ENCODE measurements at places on chromosomes 1 and 21.
A peak's percentile ranks its signal among the peaks of the same experiment; 100 is the strongest.

- peak; percentile 66 for ATAC-seq
Measured at GRCh38 chr1:20100632-20101355, 18.5 kb downstream of the PLA2G2D start.

- ATAC-seq, result no peak
Measured at GRCh38 chr21:41169701-41170100, 1.7 kb downstream of the BACE2 start.

- no peak for ATAC-seq
Measured at GRCh38 chr1:216205176-216205575, 218.1 kb downstream of the USH2A start.

DNA sequence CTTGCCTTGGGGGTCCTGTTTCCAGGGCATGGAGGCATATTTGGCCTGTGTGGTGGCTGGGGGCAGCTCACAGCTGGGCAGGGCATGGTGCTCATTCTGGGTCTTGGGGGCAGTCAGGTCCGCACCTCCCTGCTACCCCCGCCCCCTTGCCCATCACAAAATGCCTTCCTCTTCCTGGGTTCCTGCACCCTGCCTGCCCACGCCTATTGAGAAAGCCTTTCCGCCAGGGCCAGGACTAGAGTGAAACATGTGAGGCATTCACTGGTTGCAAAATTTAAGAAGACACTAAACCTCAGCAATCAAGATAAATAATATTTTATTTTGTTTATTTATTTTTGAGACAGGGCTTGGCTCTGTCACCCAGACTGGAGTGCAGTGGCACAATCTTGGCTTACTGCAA is 19.7 kb downstream of the PTAFR start:
- no peak for ATAC-seq

DNA sequence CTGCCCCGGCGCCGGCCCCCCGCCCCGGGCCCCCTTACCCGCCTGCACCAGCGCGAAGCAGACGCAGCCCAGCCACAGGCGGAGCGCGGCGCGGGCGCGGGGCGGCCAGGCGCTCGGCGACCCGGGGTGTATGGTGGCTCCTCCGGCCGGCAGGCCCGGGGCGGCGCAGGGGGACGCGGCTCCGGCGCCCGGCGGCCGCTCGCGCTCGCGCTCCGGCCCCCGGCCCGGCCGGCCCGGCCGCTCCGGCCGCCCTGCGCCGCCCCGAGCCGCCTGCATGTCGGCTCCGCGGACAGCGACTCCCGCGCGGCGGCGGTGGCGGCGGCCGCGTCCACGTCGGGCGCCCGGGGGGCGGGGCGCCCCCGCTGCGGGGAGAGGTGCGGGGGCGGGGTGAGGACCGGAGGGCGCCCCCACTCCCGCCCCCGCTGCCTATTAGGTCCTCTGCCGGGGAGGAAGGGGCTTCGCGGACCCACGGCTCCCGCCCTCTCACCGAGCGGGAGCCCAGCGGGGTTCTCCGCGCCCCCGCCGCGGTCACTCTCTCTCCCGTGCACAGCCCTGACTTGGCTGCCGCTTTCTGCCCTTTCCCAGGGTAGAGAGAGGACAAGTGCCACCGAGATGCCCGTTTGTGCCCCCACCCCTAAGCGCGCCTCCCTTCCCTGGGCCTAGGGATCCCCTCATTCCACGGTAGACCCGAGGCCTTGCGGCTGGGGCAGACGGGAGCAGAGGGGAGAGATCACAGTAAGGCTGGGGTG is at the start of gene FNDC5:
FNDC5 (minus strand) TSS at position 298 of the 749 bp plus-strand sequence.
- peak; percentile 36 for ATAC-seq

DNA sequence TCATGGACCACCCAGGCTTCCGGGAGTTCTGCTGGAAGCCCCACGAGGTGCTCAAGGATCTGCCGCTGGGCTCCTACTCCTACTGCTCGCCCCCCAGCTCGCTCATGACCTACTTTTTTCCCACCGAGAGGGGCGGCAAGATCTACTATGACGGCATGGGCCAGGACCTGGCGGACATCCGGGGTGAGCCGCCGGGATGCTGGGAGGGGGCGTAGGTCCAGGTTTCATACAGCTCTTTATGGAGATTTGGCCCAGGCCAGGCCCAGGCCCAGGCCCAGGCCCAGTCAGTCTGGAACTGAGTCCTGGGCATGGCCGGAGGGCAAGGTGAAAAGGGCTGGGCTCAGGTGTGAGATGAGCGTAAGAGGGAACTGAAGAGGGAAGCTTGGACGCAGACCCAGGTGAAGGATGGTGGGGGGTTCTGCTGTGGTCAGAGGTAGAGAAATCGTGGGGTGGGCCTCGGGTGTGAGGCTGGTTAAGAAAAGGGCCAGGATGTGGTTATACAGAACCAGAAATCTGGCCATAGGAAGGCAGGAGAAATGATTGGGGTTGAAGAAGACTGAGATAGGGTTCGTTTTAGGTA is 23.0 kb downstream of the DISP3 start:
- no peak for ATAC-seq

DNA sequence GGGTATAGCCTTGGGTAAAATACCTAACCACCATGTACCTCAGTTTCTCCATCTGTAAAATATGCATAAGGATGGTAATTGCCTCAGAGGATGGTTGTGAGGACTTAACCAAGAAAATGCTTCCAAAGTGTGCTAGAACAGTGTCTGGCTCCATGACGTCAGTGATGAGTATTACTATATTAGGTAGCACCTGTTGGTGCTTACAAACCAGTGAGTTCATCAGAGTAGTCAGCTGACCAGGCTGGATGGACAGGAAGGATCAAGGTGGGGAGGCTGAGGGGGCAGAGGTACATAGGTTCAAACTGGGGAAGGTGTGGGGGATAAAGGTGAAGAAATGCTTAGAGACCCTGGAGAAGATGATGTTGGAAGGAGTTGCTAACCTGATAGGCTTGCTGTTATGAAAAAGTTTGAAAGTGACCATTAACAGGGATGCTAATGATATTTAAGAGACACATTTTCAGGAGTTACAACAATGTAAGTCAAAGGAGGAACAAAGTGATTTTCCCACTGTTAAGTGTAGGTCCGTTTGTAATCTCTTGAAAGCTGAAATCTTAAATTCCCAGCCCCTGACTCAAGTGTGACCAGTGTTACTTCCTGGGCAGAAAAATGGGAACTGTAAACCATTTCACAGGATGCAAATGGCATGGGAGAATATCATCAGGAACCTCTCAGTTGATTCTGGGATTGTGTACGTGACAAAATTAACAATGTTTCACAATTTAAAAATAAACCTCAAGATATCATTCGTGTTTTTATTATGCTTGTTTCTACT is 4.4 kb downstream of the NTPCR start:
- ATAC-seq, result no peak

GRCh38 chr1:95049935-95050334 is 22.8 kb downstream of the ALG14 start:
- ATAC-seq, result no peak

- no peak for ATAC-seq
Measured at GRCh38 chr1:63874278-63874880, 100.6 kb downstream of the ROR1 start.

GRCh38 chr1:32765570-32766327 is 51.4 kb downstream of the YARS1 start:
- ATAC-seq, result no peak

DNA sequence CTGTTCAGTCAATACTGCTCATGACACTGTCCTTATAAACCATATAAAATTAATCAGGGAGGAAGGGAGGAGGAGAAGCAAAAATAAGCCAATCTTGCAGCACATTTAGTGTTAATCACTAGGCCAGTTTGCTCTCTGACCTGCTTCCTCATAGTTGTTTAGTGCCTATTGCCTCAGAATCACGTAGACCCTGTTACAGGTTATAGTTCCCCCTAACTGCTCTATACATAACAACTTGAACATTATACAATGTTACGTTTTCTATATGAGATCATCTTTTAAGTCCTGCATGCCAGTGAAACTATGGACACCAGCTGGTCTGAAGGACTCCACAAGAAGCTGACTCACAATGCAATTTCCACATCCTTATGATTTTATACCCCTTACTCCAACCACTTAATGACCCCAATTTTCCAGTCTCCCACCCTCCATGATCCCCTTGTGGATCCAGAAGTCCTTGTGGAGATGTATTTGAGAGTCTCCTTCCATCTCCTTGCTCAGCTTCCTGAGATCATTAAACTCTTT is 34.9 kb upstream of the TACSTD2 start:
- ATAC-seq, result no peak

GRCh38 chr1:183674886-183675285 is 21.8 kb upstream of the APOBEC4 start:
- ATAC-seq, result no peak

- ATAC-seq, result peak; percentile 84
Measured at GRCh38 chr1:44652445-44653106, 21.7 kb downstream of the TMEM53 start.

GRCh38 chr1:162552684-162553252 is 8.8 kb upstream of the UAP1 start:
- no peak for ATAC-seq

GRCh38 chr1:114435088-114435715 is 75.8 kb downstream of the TRIM33 start:
- no peak for ATAC-seq

GRCh38 chr21:24369746-24370145 is 1237.5 kb downstream of the MRPL39 start:
- ATAC-seq, result no peak

DNA sequence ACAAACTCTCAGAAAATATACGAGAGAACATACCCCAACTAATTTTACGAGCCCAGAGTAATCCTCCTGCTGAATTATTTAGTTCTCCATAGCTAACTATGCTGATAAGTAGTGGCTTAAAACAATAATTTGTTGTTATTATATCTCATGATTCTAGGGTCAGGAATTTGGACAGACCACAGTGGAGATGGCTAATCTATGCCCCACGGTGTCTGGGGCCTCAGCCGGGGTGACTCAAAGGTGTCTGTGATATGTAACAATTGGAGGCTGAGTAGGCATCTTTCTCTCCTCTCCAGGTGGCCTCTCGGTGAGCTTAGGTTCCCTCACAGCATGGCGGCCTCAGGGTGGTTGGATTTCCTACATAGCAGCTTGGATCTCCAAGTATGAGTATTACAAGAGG is 35.4 kb upstream of the FOXO6 start:
- no peak for ATAC-seq

DNA sequence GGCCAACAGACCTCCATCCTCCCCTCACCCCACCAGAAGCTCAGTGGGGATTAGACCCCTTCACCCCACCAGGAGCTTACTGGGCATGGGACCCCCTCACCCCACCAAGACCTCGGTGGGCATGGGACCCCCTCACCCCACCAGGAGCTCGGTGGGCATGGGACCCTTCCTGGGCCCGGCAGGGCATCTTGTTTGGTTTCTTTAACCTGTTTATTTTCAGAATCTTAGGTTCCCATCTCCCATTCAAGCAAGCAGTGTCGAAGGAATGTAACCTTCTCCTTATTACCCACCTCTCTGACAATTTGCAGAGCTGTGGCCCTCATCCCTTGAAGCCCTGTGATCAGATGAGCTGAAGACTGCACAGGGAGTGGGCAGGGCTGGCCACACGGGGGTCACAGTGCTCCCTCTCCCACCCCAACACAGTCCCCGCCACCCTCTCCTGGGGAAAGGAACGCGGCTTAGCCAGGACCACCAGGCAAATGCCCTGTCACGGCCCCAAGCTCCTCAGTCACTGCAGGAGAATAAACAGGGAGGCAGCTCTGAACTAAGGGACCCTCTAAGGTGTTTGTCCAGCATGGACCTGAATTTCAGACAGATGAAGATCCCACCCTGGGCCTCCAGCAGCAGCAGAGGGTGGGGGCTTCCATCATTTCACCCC is 330.0 kb downstream of the NPHP4 start:
- ATAC-seq, result no peak

- no peak for ATAC-seq
Measured at GRCh38 chr1:110538921-110539320, 19.9 kb upstream of the KCNA10 start.

DNA sequence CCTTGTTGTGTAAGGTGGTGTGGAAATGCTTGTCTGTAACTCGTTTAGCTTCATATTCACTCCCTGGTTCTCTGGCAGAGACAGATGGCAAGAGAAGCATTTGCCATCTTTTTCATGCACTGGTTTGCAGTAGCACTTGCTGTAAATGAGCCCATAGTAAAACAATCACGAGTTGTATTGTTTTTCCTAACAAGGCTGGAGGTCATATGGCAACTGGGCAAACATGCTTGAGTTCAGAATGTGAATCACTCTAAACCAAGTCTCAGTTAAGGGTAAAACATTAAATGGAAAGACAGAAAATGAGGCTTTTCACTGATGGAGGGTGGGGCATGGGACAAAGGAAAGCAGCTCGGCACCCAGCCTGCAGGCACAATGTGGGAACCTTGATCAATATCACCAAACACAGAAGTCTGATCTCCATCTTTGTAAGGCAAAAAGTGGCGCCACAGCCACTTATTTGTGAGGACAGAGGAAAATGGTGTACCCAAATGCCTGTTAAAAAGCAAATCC is 26.5 kb upstream of the LPAR3 start:
- no peak for ATAC-seq

DNA sequence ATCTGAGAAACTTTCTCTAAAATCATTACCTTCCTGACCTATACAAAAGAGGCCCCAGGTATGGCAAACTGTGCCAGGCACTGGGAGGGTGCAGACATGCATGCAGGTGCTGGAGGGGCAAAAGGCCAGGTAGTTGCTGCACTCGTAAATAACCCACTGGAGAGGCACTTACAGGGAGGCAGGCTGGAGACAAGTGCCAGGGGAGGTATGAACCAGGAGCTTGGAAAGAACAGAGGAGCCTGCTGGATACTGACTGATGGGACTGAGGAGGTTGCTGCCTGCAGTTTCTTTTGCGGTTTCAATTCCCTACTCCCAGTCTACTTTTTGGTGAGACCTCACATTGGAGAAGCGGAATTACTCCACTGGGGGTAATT is 113.9 kb downstream of the DSCAM start:
- ATAC-seq, result no peak

DNA sequence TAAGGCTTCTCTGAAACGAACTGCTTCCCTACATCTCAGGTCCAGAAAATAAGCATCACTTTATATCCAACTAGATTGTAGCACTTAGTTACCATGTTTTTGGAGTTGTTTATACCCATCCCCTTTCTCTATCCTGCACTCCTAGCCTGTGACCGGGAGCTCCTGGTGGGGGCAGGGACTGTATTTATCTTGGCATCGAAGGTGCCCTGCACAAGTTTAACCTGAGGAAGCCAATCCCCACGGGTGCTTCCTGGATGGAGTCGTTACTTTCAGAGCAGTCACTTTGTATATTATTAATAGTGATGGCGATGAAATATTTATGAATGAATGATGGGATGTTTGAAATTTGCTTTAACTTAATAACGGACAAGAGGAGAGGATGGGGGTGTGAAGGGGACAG is 73.9 kb downstream of the KLHDC7A start:
- ATAC-seq, result no peak

DNA sequence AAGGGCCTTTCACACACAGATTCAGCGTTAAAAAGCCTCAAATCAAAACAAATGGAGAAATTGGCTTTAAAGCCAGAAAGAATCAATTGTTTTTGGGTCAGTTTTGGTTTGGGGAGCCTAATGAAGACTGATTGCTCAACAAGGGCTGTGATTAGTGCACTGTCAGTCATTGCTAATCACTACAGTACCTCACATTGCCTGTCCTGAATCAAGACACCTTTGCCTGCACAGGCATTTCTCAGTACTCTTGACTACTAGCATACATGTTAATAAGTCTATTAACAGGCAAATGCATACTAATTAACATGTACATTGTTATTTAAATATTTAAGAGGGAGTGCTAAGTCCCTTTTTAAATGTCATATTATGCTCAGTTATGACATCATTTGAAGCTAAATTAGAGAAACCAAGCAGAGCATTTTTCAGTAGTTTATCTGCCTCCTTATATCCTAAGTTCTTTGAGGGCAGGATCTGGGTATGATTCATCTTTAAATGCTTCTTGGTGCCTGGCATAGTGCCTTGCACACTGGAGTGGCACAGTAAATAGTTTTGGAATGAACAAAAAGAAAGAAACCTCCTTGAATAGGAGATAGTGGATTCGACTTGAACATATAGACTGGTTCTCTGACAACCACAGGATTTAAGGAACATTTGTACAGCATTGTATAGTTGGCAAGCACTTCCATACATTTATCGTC is 25.8 kb upstream of the CCN1 start:
- no peak for ATAC-seq

Measured in stimulated activated memory B cell treated with anti-CD40 and anti-IgM and Interleukin-4, amounts not matched to agents 10 μg/mL and 1 μg/mL and 100 μg/mL, for 72 hours (primary cell).